ENCODE measurements at places on chromosomes 3 and 15.

- no peak for ATAC-seq
Observed at GRCh38 chr3:110362751-110363150, 708.9 kb upstream of the NECTIN3 start.

DNA sequence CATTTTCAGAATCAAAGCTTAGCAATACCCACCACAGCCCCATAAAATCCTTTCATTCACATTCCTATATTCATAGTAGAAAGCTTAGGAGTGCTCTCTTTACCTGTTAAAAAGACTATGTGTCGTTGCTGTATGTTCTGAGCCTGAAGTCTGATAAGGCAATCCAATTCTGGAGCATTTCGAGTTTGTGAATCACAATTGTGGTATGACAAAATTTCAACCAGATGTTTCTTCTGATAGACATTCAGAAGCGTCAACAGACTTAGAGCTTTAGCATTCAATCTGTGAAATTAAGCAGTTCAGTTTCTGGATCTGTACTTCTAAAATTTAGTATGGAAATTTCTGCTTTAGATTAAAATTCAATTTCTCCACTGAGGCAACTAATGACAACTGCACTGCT is 58.3 kb downstream of the TASOR start:
- ATAC-seq, result no peak

DNA sequence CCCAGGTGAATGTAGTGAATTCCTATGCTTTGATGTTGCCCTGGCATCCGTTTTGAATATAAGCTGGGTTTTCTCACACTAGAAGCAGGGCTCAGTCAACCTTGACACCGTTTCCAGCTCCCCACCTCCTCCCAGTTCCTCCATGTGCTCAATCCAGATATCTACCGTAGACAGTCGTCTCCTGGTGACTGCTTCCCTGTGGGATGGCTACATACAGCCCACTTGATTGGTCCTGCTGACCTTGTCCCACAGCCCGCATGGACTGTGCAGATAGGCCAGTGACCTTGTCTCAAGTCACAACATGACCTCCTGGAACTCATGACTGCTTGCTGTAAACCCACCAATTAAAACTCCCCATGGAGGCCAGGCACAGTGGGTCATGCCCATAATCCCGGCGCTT is 8.1 kb downstream of the SEMA7A start:
- no peak for ATAC-seq

- no peak for ATAC-seq
Observed at GRCh38 chr15:79922512-79923078, 25.8 kb upstream of the MTHFS start.

DNA sequence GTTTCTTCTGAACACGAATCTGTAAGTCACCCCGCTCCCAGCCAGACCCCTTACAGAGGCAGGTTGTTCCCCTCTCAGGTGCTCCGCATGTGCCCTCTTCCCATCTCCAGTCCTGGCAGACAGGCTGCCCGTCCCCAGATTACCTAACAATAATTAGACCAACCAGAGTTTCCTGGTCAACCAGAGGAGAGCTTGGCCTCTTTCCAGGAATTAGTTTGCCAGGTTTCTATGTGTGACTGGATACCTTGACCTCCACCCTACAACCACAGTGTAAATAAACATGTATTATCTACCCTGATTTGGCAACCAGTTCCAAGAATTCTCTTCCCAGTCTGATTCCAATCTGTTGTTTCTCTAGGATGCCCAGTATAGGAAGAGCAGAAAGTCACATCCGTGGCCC is 178.0 kb upstream of the UMPS start:
- no peak for ATAC-seq

DNA sequence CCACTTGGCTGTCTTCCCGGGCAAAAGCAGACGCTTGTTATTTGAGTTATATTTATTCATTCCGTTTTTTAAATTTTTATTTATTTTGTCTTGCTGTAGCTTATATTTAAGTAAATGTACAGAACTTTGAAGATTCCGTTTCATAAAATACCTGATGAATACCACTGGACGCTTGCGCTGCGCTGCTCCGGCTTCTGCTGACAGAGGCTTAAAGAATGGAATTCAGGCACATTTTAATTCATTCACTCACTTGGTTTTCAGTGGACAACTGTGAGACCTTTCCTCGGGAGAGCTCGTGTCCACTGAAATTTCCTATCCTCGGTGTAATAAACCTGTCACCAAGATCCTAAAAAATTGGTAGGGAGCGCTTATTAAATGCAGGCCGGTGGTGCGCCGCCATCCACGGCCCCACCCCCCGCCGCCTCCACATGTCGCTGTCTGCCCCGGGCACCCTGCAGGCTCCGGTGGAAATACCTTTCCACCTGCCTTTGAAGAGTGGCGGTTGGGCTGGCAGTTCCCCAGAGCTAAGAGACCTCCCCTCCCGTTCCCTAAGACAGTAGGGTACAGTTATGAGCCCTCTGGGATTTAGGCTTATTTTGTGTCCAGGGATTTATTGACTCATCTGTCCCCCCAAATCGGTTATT is 62.5 kb upstream of the UBE2E1 start:
- no peak for ATAC-seq

GRCh38 chr15:40512440-40512839 is 41.7 kb downstream of the CHST14 start:
- ATAC-seq, result no peak

GRCh38 chr3:45154641-45155147 is 8.5 kb upstream of the CDCP1 start:
- no peak for ATAC-seq

GRCh38 chr15:64251658-64252057 is 88.8 kb upstream of the PPIB start:
- no peak for ATAC-seq

GRCh38 chr15:84879088-84879780 is 5.2 kb upstream of the SLC28A1 start:
- ATAC-seq, result no peak

GRCh38 chr3:81484520-81484919 is 276.9 kb downstream of the GBE1 start:
- ATAC-seq, result no peak

All from activated CD4-positive, CD25-positive, alpha-beta regulatory T cell treated with anti-CD3 and anti-CD28 coated beads, Interleukin-2, amount 50 U/mL, for 24 hours (primary cell).